ENCODE measurements at places on chromosomes 1 and 21. TPM values are rescaled to one million over a fixed set of nuclear protein-coding genes. Genes with fewer than 3 reads are reported as not detected.

The ADAMTS1 gene
- 274 TPM for total RNA-seq

The TOMM20 gene
- total RNA-seq, result 115 TPM

The RABIF gene
- total RNA-seq, result 2.8 TPM

The EIF3I gene
- total RNA-seq, result 335 TPM

The ZBTB7B gene
- total RNA-seq, result 16.9 TPM

The NSUN4 gene
- total RNA-seq, result 19.2 TPM

The ALDH4A1 gene
- total RNA-seq, result 12.5 TPM

The BCL10 gene
- 23.4 TPM for total RNA-seq

All from regular cardiac myocyte (primary cell).